ENCODE measurements at places on chromosomes 12 and 14.

GRCh38 chr12:116121453-116121871, 156.0 kb downstream of the MED13L start:
- DNase-seq = no peak

GRCh38 chr12:7131502-7131866, 1.3 kb downstream of the CLSTN3 start:
- peak; percentile 41 for DNase-seq

DNA sequence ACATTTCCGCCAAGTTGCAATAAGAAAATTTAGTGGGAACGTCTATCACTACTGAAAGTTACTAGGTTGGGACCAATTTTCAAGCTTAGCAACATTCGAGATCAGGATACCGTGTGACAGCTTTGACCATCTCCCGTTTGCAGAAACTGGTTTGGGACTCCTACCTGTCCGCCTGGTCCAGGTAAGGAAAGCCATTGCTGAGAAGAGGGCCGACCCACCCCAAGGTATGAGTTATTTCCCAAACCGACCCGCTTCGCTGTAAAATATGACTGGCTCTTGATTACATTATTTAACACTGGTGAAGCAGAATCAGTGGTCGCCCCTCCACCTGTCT, 271 bp downstream of the DNAI7 start:
- no peak for DNase-seq

DNA sequence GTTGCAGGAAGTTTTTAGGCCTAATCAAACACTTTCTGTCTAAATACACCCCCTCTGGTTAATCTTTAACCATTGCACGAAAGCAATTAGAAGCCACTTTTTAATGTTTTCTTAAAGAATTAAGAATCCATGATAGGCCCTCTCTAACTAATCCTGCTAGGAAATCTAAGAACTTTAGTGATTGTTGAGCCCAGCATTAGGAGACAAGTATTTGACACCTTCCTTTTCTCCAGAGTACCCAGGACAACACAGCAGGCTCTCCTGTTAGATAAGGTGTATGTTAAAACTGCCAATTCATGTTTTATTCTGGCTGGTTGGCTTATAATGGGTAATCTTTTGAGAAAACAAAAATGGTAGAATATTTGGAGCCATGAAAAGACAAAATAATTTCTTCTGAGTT, 95.0 kb downstream of the ALX1 start:
- no peak for DNase-seq

DNA sequence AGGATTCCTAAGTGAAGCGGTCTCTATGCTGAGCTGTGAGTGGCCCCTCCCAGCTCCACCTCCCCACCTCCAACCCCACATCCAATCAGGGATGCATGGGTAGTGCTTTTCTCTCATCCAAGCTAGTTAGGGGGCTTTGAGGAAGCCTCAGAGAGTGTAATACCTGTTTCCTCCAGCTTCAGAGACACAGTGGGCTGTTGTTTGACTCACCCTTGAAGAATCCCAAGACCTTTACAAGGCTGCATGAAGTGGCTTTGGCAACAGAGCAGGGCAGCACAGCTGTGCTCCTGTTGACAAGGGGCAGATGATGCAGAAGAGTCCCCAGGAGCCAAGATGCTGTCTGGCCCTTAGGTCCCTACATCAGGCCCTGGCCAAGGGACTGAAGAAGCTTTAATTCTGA, 27.1 kb upstream of the CLMN start:
- DNase-seq = no peak

DNA sequence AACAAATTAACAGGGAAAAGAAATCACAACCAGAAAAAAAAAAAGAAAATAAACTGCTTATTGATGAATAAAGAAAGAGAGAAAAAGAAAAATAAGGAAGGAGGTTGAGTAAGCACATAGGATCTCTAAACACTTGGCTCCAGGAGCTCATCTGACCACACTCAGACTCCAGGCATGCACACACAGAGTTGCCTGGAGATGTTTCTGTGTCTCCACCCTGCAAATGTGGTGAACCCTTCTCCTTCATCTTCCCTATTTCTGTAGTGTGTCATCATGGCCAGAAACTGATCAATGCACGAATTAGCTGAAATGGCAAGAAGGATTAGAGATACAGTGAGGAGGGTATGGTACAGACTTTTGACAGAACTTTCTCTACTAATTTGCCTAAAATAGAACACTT, 20.2 kb downstream of the OR4N2 start:
- DNase-seq = peak; percentile 39

GRCh38 chr12:96210376-96211055, 16.3 kb downstream of the ELK3 start:
- DNase-seq = no peak

DNA sequence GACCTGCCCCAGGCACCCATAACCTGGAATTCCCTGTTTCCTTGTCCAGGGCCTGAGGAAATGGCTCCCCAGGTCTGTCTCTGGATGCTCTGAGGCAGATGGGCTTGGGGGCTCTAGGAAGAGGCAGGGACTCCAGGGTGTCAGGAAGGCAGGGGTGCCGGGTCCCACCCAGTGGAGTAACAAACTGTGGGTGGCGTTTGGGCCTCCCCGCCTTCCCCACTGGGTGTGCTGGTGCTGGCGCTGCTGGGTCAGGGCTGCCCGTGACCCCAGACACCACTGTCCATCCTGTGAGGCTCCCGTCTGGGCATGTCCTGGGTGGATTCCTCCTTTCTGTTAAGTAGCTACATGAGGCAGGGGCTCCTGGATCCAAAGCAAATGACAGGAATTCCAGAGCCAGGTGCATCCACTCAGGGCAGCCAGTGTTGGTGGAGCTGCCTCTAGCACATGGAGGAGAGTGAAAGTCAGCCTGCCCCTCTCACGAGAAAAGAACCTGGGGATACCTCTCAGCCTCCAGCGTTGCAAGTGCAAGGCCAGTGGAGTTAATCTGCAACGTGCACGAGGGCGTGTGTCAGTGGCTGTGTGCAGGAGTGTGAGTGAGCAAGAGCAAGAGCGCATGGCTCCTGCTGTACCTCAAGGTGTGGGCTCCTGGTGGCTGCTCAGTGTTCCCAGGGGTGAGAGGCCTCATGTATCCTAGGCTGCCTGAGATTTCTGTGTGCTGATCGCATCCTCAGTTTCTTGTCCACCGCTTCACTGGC, 403.1 kb downstream of the TMEM121 start:
- DNase-seq = no peak

DNA sequence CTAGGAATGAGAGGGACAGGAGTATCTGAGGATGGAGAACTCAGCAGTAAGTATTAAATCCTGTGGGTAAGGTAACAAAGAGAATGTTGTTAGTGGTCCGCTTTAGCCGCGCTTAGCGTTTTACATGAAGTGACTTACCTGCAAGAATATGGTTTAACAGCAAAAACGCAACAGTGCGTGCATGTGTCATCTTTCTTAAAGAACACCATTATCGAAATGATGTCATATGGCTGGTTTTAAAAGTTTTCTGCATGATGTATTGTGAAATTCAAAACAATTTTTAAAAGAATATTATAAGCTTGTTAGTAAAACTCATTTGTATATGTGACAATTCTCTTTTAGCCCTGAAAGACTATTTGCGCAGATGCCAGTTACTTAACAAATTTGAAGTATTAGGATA, 1.7 kb downstream of the LEMD3 start:
- no peak for DNase-seq

- no peak for DNase-seq
Measured at GRCh38 chr12:119468296-119468695, 125.3 kb upstream of the TMEM233 start.

- DNase-seq = no peak
Measured at GRCh38 chr12:31962076-31962475, 2.9 kb downstream of the RESF1 start.

DNA sequence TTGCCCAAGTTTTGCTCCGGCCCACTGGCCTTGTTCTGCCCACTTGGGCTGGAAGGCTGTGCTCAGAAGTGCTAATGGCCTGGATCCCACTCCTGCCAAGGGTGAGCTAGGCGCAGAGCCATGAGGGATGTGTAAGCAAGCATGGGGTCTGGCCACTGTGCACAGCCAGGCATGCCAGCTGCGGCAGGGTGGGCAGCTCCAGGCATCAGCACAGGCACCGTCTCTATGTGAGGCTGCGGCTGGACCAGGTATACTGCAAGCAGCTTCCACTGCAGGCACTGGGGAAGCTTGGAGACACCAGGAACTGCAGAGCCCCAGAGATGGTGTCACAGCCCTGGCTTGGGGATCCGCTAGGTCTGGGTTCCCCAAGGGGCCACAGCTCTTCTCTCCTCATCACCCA, 264.9 kb downstream of the LRIG3 start:
- DNase-seq = no peak

DNA sequence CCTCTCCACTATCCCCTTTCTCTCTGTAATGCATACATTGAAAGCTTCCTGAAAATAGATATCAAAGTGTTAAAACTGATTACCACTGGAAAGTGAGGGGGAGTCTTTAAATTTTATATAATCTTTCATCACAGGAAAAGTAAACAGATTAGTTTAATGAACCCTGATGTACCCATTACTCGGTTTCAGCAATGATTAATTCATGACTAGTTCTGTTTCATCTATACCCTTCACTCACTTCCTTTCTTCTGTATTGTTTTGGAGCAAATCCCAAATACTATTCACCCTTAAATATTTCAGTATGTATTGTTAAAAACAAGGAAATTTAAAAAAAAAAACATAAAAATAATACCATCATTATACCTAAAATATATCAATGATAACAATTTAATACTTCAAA, 67.3 kb upstream of the TMCC3 start:
- no peak for DNase-seq

DNA sequence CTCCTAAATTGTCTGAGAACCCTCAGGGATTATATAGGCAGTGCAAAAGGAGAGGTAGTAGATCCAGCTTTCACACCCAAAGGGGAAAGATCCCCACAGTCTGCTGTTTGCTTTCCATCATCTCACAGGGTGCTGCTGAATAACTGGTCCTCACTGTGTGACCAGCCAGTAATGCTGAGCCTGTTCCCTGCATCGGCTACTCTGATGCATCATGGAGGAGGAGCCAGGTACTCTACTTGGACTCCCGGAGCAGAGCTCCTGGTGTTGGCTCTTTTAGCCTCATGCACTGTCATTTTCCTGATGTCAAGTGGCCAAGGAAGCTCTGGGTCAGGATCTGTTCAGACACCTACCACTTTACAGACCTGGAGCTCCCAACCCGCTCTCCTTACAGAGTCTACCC, 127.4 kb upstream of the ATF1 start:
- DNase-seq = no peak

All from MV-4-11 (cell line).